ENCODE measurements at places on chromosomes 3 and 15.

DNA sequence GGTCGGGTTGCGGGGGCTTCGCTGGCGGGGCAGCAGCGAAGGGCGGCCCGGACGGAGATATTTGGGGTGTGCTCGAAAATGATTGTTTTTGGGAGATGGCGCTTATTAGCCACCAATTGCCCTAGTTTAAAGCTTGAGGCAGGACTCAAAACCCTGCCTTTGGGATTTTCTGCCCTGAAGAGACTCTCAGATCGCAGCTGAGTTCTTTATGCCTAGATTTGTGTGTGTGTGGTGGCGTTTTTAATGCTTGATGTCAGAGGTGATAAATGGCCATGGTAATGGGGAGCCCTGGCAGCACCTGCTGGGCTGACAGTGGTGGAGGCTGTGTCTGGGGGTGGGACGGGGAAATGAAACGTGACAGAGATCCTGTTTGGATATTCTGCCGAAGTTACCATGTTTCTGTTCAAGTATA lies 604 bp downstream of the KCTD6 start:
- no peak for DNase-seq

GRCh38 chr3:138681463-138682220 lies 73.1 kb downstream of the FAIM start:
- DNase-seq, result no peak

DNA sequence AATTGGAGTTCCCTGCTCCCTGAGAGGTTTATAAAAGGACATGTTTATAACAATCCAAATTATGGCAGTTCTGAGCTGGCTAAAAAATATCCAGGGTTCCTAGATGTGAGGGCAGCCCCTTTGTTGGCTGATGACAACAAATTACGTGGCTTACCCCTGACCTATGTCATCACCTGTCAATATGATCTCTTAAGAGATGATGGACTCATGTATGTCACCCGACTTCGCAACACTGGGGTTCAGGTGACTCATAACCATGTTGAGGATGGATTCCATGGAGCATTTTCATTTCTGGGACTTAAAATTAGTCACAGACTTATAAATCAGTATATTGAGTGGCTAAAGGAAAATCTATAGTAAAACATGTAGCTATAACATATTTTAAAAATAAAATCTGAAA lies 13.9 kb downstream of the AADAC start:
- no peak for DNase-seq

- DNase-seq, result no peak
These were observed 11.9 kb downstream of the ARID3B start for GRCh38 chr15:74552773-74553441.
